ENCODE measurements at places on chromosomes 1 and 21.

DNA sequence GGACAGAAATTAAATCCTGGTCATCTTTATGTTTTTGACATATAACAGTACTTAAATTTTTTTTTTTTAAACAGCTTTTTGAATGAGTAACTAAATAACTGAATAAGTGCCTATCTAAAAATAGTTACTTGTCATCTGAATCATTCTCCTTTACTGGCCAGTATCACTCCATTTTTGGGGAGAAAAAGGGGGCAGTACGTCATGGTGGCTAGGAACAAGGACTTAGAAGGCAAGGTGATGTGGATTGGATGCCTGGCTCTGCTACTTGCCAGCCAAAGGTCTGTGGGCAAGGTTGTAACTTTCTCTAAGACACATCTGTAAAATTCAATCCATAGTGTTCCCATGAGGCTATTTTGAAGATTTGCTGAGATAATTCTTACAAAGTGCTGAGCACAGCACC, 220.4 kb upstream of the DEPDC1 start:
- DNase-seq: no peak

- DNase-seq: no peak
These were observed 4.1 kb upstream of the TFAP2E start for GRCh38 chr1:35568975-35569395.

DNA sequence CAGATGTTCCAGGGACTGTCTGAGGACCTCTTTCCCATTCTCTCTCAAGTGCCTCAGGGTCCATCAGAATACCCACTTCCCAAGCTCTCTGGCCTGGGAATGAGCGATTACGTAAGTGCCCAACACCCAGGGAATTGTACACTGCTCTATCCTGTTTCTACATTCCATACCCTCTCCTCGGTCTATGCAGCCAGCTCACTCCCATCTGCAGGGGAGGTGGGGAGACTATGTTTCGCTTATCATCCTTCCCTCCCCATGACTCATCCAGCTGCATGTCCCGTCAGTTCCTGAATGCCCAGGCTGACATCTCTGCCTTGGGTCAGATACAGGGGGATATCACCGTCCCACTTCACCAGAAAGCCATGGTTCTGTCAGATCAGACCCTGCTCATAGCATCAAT, 34.5 kb upstream of the CD1D start:
- no peak for DNase-seq

- no peak for DNase-seq
These were observed 53.6 kb downstream of the RPS6KC1 start for GRCh38 chr1:213104604-213105003.

GRCh38 chr21:27734146-27734545, 767.3 kb upstream of the ADAMTS5 start:
- DNase-seq: no peak

- DNase-seq: no peak
These were observed 80.8 kb downstream of the SLC45A1 start for GRCh38 chr1:8398677-8399076.
